ENCODE measurements at places on chromosomes 3 and 15.

DNA sequence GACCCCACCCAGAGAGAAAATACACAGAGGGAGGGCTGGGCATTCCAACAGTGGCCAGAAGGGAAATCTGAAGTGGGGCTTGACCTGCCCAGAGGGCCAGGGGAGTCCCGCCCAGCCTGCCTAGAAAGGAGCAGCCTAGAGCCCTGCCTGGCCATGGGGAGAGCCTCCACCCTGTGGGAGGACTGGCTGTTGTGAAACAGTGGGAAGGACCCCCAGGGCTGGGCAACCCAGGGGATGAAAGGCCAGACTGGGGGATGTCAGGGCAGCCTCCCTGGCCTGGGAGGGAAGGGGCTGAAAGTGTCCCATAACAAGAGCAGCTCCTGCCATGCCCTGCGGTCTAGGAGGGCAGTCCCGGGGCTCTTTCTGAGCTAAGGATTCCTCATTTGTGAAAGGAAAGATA, 69.0 kb downstream of the SLC12A8 start:
- no peak for DNase-seq

DNA sequence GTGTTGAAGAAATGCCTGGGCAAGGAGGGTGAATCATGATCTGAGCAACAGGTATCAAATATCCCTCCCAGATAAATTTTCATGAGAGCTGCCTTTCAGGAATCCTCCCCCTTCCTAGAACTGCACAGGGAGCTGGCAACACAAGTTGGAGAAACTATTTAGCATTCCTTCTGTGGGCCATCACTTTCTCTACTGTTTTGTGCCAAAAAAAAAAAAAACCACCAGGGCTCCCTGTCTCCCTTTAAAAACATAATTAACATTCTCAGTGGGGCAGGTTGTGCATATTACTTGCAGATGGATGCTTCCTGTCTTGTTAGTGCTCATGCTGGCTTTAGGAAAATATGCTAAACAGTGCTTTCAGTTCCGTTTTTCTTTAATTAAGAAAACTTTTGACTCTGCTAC, 234.9 kb upstream of the LMCD1 start:
- DNase-seq = no peak

- no peak for DNase-seq
Observed at GRCh38 chr15:67196672-67197363, 57.6 kb downstream of the AAGAB start.

DNA sequence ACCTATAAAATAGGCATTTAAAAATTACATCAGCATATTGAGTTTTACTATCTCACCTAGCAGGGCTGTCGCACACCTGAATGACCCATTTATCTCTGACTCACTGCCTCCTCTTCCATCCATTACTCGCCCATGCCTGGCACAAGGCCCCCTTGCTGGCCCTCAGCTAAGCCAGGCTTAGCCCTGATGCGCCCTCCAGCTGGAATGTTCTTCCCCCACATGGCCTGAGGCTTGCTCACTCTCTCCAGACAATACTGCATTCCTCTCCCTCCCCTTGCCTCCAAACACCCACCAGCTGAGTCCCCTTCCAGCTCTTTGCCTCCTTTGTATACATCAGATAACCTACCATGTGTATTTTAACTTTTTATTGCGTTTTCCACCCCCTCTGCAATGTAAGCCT, 7.2 kb downstream of the SH3BP5 start:
- DNase-seq = no peak

GRCh38 chr3:44685128-44685800, 27.2 kb upstream of the ZNF502 start:
- DNase-seq = no peak

DNA sequence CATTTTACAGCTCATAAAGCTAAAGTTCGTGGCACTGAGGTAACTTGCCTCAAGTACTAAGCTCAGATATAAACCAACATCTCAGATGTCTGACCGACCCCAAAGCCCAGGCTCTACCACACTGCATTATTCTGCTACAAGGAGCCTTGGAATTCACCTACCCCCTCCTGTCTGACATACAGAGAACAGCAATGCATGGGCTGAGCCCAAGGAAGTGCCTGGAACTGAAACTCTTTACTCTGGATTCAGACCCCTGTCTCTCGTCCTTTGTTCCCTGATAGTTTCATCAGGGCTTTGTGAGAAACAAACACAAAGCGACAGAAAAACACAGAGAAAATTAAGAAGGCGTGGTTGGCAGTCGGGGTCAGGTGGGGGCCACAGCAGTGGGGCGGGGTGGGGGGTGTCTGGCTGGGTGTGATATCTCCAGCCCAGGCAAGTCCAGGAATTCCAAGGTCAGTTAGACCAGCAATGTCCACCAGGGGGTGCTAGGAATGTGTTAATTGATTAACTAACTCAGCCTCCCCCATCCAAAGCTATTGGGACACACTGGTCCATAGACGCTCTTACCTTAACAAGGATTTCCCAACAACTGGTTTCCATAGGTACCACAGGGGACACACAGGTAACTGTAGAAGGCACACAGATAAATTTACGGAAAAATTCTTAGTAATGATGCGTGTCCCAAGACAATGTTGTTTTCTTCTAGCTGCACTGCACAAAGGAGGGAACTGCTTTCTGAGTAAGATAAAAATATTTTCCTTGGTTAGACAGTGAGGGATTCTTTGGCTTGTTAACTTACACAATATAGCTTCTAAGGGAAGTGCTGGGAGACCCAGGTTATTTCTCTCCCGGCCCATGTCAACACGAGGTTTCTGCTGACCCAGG, 18.8 kb upstream of the SSUH2 start:
- peak; percentile 2 for DNase-seq

DNA sequence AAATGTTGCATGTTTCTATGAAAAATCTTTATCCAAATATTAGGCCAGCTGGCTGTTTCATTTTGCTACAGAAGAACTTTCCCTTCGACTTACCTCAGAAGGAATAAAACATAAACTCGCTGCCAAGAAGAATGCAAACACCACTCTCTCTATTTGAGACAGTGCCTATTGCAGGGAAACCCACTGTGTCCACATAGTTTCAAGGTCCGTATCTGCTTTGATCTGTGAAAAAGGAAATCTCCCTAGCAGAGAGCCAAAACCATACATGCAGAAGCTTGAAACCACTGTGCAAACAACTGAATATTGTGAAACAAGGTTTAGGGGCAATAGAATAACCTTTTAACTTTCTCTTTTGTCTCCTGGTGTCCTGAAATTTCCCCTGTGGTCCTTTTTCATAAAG, 35.0 kb upstream of the CAPN7 start:
- DNase-seq = no peak

DNA sequence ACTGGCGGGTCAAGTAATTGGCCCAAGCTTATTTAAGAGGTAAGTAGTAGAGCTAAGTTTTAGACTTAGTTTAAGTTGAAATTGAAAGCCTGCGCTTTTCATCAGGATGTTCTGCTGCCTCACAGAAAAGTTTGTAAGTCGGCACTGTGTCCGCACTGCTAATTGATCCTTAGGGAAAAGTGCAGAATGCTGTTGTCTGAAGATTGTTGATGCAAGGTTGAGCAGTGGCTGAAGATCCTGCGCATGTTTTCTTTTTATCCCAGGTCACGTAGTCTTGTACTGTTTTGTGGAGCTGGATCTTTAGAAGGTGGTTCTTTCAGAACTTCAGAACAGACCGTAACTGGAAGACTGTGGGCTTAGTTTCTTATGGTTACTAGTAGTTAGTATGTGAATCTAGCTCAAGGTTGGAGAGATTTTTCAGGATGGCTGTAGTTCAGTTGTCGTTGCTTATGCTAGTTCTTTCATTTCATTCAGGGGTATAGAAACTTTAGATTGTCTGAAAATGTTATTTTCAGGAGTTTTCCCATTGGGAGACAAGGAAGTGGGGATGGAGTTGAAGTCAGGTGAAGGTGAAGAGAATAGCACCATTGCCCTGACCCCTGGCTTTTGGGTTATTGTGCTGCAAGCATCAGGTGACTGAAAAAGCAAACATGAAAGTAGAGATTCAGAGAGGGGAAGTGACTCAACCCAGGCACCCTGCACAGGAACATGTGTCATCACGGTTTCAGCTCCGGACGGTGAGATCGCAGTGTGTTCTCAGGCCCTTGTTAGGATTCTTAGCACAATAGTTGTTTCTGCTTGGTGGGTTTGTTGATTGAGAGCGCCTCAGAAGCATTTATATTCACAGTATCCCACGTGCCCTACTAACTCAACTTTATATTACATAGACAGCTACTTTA, 32.8 kb downstream of the AKAP13 start:
- DNase-seq = peak; percentile 82

GRCh38 chr15:63378946-63379345, 2.7 kb downstream of the CA12 start:
- no peak for DNase-seq

DNA sequence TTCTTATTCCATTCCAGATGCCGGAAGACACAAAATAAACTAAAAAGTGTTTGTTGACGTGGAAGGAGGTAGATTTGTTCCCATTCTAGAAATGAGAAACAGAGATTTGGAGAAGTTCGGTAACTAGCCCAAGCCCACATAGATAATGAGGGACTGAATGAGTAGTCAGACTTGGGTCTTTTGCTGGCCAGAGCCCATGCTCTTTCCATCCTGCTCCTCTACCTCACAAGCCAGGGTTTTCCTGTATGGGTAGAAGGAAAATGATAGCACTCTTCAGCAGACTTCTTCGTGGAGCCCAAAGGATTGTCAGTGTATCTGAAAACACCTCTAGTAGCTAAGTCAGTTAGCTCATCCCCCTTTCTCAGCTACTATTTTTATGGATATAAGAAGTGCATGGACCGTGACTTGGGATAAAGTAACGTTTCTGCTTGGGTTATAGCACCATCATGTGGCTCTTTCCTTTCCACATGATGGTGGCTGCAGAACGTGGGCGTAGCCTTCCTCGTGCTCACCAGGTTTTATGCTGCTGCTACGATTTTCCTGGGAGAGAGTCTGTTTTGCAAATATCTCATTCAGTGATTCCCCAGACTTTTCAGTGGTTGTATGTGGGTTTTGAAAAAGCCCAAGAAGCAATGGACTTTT, 84.6 kb downstream of the DGKG start:
- DNase-seq = no peak

DNA sequence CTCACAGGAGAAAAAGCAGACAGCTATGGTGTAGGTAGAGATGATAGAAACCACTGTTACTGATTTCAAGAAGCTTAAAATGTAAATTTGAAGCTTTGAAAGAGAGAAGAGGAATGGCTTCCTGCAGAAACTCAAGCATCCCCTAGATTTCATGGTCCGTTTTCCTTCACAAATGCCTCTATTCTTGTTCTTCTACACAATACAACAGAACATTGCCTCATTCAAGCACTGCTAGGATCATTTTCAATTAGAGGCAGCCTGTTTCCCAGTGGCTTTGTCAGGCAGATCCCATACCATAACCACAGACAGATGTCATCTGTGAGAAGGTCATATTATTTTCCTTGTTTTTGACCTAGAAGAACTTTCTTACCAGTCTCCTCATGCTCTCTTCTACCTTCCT, 77.9 kb upstream of the SPRED1 start:
- DNase-seq = no peak

DNA sequence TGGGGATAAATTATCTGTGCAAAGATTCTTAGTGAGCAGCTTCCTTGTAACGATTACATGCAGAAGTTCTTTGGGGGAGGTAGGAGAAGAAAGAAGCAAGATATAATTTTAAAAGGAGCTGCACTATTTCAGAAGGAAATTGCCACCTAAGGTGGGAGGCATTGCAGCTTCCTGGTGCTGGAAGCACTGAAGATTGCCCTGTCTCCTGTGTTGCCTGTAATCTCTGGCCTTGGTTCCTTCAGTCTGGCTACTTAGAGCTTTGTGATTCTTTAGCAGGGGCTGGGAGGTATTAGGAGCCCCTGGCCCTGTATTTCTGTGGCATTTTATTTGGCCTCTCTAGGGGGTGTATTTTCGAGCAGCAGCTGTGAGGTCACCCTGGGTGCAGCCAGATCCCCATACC, 35.5 kb downstream of the CACNA2D3 start:
- no peak for DNase-seq

DNA sequence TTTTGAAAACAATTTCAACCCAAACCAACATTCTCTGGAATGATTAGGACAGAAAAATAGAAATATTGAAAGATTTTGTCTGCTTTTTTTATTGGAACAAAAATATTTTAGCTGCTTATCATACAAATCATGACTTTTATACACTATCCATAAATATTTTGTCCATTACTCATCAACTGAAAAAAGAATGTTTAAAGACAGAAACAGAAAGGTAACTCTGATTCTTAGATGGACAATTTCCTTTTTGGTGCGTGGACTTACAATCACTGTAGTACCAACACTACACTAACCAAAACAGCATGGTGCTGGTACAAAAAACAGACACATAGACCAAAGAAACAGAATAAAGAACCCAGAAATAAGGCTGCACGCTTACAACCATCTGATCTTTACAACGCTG, 582.8 kb upstream of the CCDC54 start:
- DNase-seq = no peak

GRCh38 chr3:128503164-128503651, 10.2 kb upstream of the GATA2 start:
- DNase-seq = no peak

DNA sequence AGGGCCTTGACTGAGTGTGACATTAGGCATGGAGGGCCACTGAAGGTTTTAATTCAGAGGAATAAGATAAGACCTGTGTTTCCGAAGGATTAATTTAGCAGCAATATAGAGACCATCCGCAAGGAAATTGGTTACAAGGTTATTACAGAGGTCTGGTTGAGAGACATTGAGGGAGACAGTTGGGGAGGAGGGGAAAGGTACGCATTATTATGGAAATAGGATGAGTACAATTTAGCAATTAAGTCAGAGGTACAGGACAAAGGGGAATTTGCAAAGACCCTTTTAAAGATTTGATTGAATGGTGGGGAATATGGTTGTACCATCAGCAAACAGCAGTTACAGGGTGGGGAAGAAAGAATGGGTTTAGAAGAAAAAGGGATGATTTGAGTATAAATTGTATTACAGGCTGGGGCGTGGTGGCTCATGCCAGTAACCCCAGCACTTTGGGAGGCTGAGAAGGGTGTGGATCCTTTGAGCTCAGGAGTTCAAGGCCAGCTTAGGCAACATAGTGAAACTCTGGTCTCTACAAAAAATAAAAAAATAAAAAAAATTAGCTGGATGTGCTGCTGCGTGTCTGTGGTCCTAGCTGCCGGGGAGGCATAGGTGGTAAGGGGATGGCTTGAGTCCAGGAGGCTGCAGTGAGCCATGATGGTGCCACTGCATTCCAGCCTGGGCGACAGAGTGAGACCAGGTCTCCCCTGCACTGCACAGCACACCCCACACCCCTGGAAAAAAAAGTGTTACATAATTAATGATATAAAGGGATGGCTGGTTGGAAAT, 11.3 kb downstream of the ARL8B start:
- no peak for DNase-seq

GRCh38 chr3:39453134-39453533, 14.3 kb upstream of the MOBP start:
- no peak for DNase-seq

- no peak for DNase-seq
Observed at GRCh38 chr3:133884887-133885711, 10.6 kb downstream of the RAB6B start.

- no peak for DNase-seq
Observed at GRCh38 chr15:100196326-100197058, 145.3 kb downstream of the ADAMTS17 start.

GRCh38 chr3:184154885-184155643, at the start of gene DVL3:
Gene DVL3 (plus strand): TSS chr3:184155377. CDS start chr3:184155636, 259 bp downstream.
- peak; percentile 53 for DNase-seq

- no peak for DNase-seq
Observed at GRCh38 chr3:190588570-190588969, 74.7 kb downstream of the IL1RAP start.
